ENCODE measurements at places on chromosomes 5 and 9. TPM values are rescaled to one million over a fixed set of nuclear protein-coding genes. Genes with fewer than 3 reads are reported as not detected.
A peak's percentile ranks its signal among the peaks of the same experiment; 100 is the strongest.

- DNase-seq: no peak
Observed at GRCh38 chr5:138338411-138339090, 485 bp downstream of the FAM53C start.

EFNA5 gene
- total RNA-seq: 4.9 TPM

JADE2 gene
- 50.1 TPM for total RNA-seq

DNA sequence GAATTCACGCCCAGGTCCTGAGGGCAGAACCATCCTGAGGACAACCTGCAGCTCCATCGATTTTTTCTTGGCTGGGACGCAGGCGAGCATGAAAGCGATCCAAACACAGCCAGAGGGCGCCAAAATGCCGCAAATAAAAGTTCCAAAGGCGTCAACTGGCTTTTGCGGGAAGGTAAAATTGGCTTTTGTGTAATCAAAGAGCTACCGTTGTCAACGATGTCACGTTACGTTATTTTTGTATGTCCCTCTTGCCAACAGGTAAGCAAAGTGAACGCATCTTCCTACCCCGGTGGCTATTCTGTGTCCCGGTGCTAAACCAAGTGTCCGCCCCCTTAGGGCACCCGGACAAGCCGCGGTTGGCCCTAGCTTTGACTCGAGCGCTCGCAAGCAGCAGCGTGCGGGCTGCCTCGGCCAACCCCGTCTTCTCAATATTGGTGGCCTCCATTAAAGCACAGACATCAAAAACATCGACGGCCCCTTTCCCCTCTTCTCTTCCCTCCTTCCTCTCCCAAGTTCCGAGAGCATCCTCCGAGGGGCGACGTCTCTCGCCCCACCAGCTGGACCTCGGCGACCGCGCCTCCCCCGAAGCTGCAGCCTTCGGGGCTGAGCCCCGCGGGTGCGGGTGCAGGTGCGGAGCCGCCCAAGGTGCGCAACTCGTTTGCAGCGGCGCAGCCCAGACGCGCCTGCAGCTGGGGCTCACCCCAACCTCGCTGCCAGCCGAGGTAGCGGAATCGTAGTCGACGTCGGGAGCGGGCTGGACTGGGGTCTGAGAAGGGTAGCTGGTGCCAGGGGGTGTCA is 1.1 kb upstream of the BASP1 start:
- peak; percentile 77 for DNase-seq

C5orf52 gene
- total RNA-seq: not detected

DNA sequence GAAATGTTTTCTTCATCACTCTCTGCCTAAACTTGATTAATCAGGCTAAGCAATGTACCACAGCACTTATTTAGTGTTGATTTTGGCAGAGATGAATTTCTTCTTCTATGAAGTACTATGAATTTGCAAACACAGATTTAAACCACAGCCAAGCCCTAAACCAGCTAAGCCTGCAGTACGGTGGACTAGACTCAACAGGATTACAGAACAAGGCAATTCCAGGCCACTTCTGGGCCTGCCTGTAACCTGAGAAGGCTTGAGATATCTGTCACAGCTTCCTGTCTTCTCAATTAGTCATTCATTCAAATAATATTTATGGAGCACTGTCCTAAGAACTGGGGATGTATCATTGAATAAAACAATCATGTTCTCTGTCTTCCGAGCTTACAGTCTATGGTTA is 32.4 kb upstream of the CAST start:
- DNase-seq: peak; percentile 44
